Activated T-cell treated with anti-CD3 and anti-CD28 coated beads for 1 hour (primary cell): ENCODE measurements at places on chromosomes 6 and 20.
A peak's percentile ranks its signal among the peaks of the same experiment; 100 is the strongest.

DNA sequence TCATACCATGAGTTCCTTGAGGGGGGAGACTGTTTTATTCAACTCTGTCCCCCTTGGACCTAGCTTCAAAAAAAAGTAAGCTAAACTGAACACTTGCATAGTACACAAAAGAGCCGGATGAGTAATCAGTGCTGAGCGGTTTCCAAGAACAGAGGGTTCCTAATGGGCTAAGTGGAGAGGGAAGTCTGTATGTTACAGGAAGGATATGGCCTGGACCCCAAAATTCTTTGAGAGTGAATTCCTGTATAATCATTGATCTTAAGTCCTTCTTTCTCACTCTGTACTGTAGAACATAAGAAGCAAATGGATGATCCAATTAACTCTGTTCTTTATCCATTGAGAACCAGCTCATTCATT lies 324.7 kb upstream of the CNR1 start:
- no peak for DNase-seq

DNA sequence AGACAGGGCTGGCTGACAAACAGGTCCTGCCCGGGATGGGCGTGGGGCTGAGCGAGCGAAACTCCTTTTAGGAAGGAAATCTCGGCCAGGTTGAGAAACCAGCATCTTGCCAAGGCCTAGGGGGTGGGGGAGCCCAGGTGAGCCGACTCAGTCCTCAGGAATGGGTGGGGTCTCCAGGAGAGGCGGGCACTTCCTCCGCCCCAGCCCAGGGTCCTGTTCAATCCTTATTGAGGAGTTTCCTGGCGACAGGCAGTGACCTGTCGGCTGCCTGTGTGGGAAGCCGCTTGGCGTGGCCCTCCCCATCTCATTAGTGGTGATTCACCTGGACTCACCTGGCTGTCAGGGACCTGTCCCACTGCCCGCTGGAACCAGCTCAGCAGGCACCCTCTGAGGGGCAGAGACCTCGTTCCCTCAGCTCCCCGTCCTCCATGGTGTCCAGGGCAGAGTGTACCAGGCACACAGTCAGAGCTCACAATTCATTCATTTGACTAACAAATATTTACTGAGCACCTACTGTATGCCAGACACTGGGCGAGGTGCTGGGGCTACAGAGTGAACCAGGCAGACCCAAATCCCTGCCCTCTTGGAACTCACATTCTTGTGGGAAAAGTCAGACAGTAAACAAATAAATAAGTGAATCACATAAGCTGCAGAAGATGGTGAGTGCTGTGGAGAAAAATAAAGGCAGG lies 51.1 kb downstream of the FGD2 start:
- DNase-seq, result no peak

DNA sequence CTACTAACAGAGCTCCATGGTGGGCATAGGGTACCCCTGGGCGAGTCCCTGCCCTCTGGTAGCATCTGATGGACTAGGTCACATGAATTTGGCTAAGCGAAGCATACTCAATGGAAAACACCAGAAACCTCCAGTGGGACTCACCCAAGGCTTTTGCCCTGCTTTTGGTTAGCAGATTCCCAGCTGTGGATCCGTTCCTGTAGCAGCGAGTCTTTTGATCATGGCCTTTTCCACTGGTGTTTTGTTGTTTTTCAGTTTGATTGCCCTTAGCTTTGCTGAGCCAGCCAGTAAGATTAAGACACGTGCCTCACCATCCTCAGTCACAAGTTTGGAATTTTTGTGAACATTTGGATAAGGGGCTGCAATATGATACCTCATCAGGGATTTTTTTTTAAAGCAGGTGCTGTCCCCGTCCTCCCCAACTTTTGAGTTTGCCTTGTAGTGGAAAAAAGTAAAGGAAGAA lies 8.0 kb downstream of the TNFAIP3 start:
- DNase-seq, result no peak

- no peak for DNase-seq
Observed at GRCh38 chr6:51396583-51396982, 577.9 kb downstream of the TFAP2B start.

DNA sequence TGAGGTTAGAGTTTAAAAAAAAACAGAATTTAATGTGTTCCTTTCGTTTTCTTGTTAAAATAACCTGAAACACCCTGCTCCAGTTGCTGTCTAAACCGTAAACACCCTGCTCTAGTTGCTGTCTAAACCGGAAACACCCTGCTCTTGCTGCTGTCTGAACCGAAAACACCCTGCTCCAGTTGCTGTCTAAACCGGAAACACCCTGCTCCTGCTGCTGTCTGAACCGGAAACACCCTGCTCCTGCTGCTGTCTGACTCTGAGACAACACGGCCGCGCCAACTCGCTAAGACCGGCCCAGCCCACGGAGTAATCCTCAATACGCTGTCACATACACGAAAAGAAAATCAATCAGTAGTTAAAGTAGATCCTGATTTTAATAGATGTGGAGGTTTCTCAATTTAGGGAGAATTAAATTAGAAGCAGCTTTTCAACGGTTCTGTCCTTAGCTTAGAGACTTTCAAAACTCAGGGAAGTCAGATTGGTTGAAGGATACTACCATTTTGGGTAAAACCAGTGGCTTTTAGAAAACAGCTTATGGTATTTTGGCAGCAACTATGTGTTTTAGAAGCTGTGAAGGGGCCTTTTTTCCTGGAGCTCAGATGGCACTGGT lies 98.3 kb downstream of the RAMACL start:
- peak; percentile 58 for DNase-seq

DNA sequence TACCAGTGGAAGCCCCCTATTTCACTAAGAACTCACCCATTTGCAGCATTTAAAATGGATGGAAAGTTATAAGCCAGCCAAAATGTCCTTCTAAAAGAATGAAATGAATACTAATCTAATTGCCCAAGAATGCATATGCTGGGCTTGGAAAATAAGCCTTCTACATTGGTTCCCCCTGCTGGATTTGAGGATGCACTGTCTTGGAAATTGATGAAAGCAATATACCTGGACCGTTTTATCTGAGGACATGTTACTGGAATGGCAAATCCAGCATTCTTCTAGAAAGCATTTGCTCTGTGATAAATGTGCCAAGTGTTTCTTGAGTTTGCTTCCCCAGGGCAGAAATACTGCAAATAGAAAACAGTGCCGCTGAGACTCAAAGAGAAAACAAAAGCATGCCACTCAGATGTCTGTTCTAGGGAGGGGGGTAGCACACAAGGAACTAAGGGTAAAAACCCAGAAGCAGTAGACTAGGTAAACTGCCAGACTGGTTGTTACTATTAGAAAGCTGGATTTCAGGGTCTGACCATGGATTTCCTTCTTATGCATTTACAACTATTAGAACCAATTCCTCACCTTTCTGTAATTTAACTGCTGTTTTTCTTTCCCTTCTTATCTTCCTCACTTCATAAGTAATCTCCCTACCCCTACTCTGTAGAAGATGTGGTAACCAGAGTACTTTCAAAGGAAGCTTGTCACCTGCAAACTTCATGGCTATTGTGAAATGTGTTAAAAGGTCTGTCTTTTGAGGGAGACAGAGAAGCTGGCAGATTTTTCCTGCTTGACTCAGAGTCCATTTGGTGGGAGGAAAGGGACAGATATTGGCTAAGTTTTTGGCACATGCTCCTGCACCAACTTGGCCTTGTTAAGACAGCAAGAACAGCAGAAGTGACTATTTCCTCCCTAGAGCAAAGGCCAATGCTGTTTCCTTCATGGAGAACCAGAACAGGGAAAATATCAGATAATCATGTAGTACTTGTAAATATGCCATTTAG lies 642.6 kb downstream of the KIF16B start:
- no peak for DNase-seq

- DNase-seq, result no peak
Observed at GRCh38 chr6:29509711-29510110, 22.0 kb upstream of the MAS1L start.

DNA sequence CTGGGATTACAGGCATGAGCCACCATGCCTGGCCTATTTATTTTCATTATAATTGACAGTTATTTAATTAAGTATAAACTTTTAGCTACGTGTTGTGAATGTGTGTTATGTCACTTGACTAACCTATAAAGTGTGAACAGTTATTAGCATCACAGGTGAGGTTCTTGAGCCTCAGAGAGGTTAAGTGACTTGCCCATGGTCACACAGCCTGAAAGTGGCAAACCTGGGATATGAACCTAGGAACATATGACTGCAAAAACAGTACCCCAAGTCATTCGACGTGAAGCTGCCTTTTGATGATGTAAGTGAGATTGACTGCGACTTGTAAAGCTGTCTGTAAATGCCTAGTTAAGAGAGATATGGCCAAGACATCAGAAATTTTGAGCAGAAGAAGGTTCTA lies 77.9 kb upstream of the SALL4 start:
- DNase-seq, result no peak

- DNase-seq, result no peak
Observed at GRCh38 chr20:43911066-43911465, 3.6 kb upstream of the TOX2 start.

DNA sequence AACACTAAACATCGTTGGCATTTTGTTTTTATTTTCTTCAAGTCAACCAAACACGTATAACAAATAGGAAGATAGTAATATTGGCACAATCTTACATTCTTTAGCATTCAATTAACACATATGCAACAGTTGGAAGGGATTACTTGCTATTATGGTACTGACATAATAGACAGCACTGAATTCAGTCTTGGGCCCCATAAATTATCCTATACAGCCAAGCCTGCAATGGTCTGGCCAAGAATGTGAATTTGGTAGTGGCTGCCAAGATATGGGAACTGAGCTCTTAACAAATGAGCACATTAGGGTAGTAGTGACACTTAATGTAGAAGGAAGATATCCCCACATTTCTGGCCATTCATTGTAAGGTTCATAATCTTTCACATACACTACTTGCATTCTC lies 44.8 kb upstream of the ARHGAP18 start:
- DNase-seq, result no peak

- no peak for DNase-seq
Observed at GRCh38 chr6:167652701-167653095, 174.0 kb upstream of the AFDN start.

DNA sequence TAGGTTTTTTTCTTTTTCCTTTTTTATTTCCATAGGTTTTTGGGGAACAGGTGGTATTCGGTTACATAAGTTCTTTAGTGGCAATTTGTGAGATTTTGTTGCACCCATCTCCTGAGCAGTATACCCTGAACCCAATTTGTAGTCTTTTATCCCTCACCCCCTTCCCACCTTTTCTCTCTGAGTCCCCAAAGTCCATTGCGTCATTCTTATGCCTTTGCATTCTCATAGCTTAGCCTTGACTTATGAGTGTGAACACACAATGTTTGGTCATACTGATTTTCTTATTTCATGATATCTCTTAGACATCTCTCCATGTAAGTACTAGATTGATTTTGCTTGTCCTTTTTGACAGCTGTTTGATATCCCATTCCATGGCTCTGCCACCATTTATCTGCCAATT lies 27.2 kb downstream of the TGM3 start:
- no peak for DNase-seq
